HEK293T (cell line): ENCODE measurements at places on chromosomes 5 and 9.
A peak's percentile ranks its signal among the peaks of the same experiment; 100 is the strongest.

- no peak for DNase-seq
Observed at GRCh38 chr5:134189031-134189430, 12.3 kb upstream of the SKP1 start.

GRCh38 chr9:34346873-34347799 is 17.8 kb downstream of the NUDT2 start:
- DNase-seq = no peak

- DNase-seq = peak; percentile 89
Observed at GRCh38 chr9:133144142-133144903, 19.4 kb downstream of the GBGT1 start.

DNA sequence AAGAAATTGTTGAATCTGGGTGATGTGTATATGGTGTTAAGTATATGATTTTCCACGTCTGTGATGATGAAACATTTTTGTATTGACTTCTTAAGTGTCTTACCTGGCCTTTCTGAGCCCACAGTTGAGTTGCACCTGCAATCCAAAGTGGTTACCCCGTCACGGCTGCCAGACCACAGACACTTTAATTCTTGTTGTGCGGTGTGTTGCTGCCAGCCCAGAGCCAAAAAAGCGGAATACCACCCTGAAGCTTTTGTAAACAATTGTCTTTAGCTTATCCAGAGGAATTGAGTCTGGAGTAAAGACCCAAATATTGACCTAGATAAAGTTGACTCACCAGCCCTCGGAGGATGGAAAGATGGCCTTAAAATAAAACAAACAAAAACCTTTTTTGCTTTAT is 35.1 kb downstream of the MTAP start:
- DNase-seq = no peak

- no peak for DNase-seq
Observed at GRCh38 chr9:107638521-107639310, 149.1 kb upstream of the KLF4 start.

GRCh38 chr5:96896276-96896675 is 20.0 kb downstream of the ERAP2 start:
- DNase-seq = no peak

DNA sequence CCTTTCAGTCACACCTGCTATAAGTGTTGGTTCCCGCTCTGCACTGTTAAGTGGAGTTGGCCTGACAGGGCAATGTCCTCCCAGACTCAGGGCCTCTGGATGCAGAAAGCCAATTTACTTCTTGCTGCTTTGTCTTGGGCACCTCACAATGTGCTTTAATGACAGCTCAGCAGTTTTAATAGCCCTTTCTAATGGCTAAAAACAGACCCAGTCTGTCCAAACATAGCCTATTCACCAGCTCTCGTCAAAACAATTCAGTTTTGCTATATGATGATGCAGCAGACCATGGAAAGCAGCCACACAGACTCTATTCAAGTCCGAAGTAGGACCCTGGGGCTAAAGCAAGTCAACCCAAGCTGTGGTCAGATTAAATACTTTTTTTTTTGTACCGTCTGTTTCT is 529.1 kb upstream of the SEMA6A start:
- DNase-seq = no peak

DNA sequence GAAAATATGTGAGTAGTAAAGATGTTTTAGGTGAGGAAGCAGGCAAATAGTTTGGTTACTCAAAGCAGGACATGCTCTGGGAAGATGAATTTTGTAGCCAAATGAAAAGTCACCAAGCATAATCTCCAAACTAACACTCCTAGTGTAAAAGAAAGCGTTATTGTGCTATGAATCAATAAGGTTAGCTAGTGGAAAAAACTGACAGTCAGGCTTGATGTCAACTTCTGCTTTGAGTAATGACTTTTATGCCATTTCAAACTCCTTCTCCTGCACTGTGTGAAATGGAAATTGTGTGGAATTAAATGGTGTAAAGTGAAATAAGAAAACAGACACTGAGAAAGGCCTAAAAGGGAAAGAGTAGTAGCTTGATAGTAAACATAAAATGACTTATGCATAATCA is 637.2 kb upstream of the DMAC1 start:
- no peak for DNase-seq

DNA sequence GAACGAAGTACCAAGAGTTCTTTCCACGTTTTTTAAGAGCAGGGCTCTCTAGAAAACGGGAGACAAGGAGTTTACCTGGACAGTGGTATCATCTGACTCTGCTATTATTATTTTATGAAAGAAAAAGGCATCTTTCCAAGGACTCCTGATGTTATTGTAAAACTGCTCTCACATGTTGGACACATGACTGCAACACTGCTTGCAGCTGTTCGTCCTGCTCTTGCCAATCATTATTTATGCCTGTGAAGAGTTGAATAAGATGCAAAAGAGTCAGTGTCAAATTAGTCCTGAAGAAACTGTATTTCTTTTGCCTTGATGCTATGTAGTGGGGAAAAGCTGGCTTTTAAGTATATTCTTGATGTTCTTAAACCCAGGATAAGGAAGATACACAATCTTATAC is 284.5 kb upstream of the PTGER4 start:
- no peak for DNase-seq
